Myometrial cell (primary cell): ENCODE measurements at places on chromosomes 1 and 21. TPM values are rescaled to one million over a fixed set of nuclear protein-coding genes. Genes with fewer than 3 reads are reported as not detected.

Gene PLA2G5
- total RNA-seq, result not detected in 2 replicates

Gene ST6GALNAC5
- total RNA-seq, result 1.6 and 2.0 TPM in 2 replicates

Gene HRNR
- not detected in 2 replicates for total RNA-seq

Gene RLF
- total RNA-seq, result 4.6 and 7.4 TPM in 2 replicates

Gene PROK1
- not detected in 2 replicates for total RNA-seq

Gene SYPL2
- total RNA-seq, result 0.53 and 1.7 TPM in 2 replicates

Gene SPATA1
- total RNA-seq, result not detected in 2 replicates

Gene PRDM2
- total RNA-seq, result 5.2 and 5.3 TPM in 2 replicates

Gene PTPRC
- 0.18 TPM in 1 of 2 replicates, not detected in the other for total RNA-seq

Gene RGS13
- total RNA-seq, result not detected in 2 replicates
